Stimulated activated CD4-positive, alpha-beta T cell treated with anti-CD3 and anti-CD28 coated beads, Interleukin-12 subunit alpha, Interleukin-12 subunit beta, amount 100 ng/mL, for 4 hours (primary cell): ENCODE measurements at places on chromosomes 6 and 20.

GRCh38 chr6:54846857-54847674 lies 495 bp downstream of the FAM83B start:
- no peak for DNase-seq

- DNase-seq, result no peak
These were observed 149.6 kb downstream of the ZFP64 start for GRCh38 chr20:52041966-52042365.

- no peak for DNase-seq
These were observed 939 bp downstream of the TGM3 start for GRCh38 chr20:2296524-2297356.

DNA sequence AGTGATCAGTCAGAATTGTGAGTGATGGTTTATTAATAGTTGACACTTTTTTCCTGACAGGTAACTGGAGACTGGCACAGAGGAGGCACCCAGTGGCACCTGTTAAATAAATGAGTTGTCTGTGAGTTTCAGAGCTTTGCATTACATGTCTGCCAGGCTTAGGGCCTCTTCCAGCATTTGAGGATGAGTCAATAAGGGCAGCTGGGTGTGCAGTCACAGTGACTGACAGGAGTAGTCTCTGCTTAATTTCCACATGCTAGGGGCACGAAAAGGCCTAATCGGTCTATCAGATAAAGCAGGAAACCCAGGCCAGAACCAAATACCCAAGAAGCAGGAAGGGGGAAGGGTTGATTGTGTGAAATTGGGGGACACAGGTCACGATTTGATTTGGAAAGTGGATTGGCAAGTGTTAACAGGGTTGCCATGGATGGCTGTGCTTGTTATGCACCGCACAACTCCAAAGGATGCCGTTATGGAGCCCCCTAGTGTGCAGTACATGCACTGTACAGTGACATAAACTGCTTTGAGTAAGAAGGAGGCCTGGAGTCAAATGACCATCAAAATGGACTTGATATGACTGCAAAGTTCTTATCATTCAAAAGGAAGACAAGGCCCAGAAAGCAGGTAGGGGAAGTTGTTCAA lies 111.9 kb upstream of the GGTLC1 start:
- DNase-seq, result peak; percentile 25

DNA sequence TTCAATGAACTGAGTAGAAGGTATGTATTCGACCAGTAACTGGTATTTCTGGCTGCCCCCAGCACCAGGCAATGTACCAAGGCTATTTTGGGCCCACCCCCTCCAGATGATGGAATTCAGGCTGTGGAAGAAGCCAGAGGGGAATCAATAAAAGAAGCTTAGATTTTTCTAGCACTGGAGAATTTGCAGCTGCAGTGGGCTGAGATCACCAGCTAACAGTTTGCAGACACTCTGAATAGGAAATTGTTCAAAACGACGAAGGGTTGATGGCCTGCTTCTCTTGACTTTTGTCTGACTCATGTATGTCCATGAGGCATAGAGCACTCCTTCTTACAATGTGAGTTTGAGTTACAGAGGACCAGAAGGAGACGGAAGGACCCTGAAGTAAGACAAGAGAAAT lies 32.4 kb upstream of the FBXO9 start:
- no peak for DNase-seq

DNA sequence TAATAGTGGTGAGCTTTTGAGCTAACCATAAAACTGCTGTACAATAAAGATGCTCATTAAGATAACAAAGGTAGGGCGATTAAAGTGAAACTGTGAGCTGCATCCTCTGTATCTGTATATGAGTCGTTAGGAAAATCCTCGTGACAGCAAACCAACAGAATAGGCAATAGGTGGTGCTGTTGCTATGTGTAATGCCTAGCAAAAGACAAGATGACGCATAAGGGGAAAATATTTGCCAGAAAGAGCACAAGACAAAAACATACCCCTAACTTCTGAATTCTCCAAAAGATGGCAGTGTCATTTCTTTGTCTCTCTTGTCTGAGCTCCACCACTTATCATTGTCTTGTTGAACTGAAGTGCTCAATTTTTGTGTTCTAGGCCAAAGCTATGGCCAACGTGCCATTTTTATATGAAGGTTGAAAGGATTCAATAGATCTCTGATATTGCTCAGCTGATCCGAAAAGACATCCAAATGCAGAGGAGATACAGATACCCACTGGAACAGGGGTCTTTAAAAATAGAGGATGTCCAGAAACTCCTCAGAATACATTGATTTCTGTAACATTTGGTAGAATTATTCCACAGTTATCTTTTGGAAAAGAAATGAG lies 56.3 kb upstream of the ANKEF1 start:
- DNase-seq, result no peak

GRCh38 chr6:18340781-18341551 lies 46.2 kb upstream of the RNF144B start:
- DNase-seq, result no peak

GRCh38 chr6:36751833-36752186 lies 54.2 kb downstream of the RAB44 start:
- no peak for DNase-seq

DNA sequence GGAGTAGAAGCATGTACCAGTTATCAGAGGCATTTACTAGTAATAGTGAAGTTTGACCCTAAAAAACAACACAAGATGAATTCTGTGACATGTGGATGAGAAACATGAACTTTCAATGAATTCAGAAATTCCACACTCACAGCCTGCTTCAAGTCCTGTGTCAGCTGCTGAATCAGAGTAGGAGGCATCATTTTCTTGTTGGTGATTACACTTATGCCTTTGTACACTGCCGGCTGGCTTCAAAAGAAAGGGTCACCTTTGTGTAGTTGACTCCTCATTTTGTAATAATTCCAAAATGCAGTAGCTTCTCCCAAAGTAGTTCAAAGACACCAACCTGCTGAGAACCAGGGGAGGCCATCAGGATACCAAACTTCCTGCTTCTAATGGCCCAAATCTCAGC lies 165.5 kb downstream of the BACH2 start:
- DNase-seq, result no peak

GRCh38 chr20:19944772-19945459 lies 72.2 kb upstream of the NAA20 start:
- no peak for DNase-seq

GRCh38 chr20:9615766-9616454 lies 101.5 kb downstream of the LAMP5 start:
- DNase-seq, result no peak

GRCh38 chr6:138521790-138522189 lies 22.5 kb upstream of the NHSL1 start:
- DNase-seq, result no peak

GRCh38 chr6:125717120-125717731 lies 32.2 kb upstream of the HEY2 start:
- DNase-seq, result no peak
